Breast epithelium (tissue), 4 donors: ENCODE measurements at places on chromosomes 16 and 17.

DNA sequence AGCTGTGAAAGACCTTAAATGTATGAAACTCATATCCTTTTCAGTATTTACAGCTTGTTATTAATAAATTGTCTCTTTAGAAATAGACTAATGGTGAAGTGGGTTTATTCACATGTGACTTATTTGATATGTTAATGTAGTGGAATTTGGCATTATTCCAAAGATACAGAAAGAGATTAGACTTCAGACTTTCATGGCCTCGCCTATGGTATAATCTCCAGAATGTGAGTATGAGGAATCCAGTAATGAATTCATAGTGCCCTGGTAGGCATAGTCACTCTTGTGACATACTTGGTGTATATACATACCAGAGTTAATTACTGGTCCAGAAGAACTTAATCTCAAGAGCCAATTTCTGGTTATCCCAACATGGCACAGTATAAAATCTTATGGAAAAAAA lies 72.7 kb downstream of the OMG start:
- no peak for DNase-seq

DNA sequence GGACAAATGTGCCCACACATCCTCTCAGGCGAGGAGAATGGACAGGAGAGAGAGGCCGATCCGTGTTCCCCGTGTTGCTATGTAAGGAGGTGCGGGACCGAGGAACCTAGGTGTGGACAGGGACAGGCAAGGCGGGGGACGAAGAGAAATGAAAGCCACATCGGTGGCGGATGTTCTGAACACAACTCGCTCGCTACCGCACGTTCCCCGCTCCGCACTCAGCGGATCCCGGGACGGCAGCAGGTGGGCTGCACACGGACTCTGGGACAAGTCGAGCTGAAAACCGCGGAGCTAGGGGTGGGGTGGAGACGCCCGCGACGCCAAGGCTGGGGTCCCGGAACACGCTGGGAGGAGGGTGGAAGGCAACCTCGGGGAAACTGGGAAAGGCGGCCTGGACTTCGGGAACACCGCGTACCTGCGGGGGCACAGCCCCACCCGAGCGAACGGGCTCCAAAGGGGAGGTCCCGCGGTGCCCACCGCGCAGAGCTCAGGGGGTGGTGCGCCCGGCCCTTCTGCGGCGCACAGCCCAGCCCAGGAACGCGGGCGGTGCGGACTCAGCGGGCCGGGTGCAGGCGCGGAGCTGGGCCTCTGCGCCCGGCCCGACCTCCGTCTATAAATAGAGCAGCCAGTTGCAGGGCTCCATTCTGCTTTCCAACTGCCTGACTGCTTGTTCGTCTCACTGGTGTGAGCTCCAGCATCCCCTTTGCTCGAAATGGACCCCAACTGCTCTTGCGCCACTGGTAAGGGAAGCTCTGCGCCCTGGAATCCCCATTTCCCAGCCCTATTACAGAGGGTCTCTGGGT lies at the start of gene MT1E:
TSS of gene MT1E (plus strand) at position 642 of the 803 bp plus-strand sequence. CDS start at position 713, 71 bp downstream.
- peak; percentile 84 for DNase-seq

DNA sequence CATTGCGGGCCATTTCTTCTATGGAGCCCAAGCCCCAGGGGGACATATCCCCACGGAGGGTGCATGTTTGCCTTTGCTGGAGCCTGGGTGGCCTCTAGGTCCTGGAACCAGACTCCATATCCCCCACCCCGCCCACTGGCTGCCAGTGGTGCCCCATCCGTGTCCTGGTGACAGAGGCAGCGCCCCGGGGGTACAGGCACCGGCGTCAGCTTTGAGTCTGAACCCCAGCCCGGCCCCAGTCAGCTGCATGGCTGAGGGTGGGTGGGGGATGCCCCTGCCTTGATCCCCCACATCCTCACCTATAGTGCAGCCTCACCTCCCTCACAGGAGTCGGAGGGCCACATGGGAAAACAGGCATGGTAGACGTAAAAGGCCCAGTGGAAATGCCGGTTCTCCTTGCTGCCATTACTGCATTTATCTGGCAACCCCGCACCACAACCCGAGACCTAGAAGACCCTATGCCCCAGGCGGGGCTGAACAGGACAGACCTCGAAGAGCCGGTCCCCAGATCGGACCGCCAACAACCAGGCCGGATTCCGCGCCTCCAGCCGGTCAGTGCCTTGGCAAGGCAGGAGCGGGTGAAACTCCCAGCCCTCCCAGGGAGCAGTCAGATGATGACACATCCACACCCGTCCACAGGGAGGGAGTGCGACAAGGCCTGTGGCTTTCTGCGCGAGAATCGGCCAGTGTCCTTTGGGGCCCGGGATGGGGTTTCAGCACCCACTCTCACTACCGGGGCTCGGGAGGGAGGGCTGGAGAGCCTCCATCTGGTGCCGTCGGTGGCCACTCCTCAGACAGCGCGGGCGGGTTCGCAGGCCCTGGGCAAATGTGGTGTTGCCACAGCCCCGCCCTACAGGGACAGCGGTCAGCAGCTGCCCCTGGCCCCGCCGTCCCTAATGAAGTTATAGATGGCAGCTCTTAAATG lies 11.9 kb upstream of the SSTR5 start:
- DNase-seq = no peak

- no peak for DNase-seq
Measured at GRCh38 chr16:11727796-11728543, 14.7 kb downstream of the TXNDC11 start.

DNA sequence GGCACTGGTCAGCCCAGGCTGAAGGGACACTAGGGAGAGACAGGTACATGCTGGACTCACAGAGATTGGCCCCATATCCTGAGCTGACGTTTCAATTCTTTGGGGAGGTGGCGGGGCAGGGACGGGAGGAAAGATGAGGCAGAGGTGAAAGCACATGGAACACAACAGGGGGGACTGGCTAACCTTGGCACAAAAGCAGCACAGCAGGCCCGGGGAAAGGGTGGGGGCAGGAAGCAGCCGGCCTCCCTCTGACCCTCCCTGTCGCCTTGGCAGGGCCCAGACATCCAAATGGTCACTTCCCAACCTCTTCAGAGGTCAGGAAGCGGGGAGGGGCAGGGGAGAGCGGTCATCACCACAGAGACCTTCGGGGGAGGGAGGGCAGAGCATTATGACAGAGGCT lies 6.6 kb downstream of the VAT1 start:
- no peak for DNase-seq

- DNase-seq = no peak
Measured at GRCh38 chr16:53968454-53968853, 264.5 kb downstream of the FTO start.

GRCh38 chr17:562174-562573 lies 152.5 kb downstream of the VPS53 start:
- no peak for DNase-seq

DNA sequence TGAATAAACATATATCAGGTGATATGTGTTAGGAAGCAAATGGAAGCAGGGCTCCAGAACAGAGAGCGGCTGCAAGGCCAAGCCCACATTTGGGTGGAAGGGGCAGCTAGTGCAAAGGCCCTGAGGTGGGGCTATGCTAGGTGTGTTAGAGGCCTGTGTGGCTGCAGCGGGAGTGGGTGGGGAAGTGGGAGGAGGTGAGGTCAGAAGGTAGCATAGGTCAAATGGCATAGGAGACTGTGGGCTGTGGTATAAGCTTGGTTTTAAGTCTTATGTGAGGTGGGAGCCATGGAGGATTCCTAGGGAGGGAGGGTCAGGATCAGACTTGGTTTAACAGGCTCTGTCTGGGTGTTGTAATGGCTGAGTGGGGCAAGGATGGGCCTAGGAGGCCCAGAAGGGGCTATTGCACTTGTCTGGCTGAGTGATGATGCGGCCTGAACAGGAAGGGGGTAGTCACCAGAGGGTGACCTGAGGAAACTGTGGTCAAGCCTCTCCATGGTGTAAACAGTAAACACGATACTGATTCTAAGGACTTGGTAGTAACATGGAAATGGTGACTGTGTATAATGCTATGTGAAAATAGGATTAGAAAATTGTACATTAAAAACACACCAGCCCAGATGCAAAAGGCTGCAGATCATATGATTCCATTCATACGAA lies 31.1 kb downstream of the RAI1 start:
- no peak for DNase-seq
